ENCODE measurements at places on chromosomes 7 and 10.

DNA sequence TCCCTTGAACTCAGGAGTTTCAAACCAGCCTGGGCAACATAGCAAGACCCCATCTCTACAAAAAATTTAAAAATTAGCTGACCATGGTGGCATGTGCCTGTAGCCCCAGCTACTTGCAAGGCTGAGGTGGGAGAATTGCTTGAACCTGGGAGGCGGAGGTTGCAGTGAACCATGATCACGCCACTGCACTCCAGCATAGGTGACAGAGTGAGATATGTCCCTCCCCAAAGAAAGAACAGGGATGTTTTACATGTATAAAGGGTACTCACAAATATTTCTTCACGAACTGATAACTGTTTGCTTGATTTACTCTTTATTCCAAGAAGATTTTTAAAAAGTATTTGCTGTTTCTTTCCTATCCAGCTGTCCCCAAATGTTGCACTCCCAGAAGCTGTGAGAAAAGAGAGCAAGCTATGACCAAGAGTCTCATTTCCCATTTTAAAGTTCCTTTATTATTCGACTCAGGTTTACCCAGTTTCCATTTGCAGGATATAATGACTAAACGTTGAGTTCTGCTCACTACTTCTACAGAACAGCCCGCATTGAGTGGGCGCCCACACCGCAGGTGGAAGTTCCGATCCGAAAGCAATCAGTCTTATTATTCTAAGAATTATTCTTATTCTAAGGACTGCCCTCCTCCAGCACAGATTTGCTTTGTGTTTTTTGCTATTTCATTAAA, 90.7 kb downstream of the APBB1IP start:
- no peak for DNase-seq

- no peak for DNase-seq
These were observed 9.8 kb downstream of the CDHR1 start for GRCh38 chr10:84204122-84204521.

DNA sequence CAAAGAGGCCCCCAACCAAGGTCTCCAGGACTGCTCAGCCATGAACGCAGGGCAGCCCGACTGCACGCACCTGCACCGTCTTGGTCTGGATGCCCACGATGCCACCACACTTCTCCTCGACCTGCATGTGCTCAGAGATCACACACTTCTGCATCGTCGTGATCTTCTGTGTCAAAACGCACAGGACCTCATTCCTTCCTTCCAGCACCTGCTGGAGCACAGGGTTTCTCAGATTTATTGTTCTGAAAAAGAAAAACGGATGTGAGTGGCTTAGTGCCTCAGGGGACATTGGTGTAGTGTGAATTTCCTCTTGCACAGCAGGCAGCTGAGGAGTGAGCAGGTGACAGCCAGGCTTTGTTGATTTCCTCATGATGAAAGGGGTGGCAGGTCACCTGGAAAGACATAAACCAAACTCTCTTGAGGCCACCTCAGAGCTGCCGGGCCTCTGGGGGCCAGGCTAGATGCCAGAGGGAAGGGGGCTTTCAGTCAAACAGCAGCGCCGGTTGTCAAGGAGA, 38.2 kb downstream of the GSDME start:
- no peak for DNase-seq

GRCh38 chr10:113347508-113347907, 205.3 kb upstream of the HABP2 start:
- no peak for DNase-seq

GRCh38 chr10:24415455-24416125, 206.7 kb downstream of the KIAA1217 start:
- DNase-seq, result no peak

DNA sequence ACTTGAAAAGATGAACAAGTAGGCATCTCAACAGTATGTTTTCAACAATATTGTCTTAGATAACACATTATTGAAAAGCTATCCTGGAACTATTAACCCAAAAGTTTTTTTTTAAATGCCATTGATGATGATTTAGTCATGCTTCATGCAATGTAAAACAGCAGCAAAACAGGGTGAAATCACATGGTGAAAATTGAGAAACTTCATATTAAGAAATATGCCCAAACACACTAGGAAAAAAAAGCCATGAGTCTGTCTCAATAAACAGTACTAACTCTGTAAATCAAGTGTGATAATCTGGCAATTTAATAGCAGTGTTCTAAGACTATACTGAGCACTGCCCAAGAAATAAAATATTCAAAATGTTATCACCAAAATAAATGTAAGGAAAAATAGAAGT, 613.1 kb downstream of the KCNMA1 start:
- no peak for DNase-seq

DNA sequence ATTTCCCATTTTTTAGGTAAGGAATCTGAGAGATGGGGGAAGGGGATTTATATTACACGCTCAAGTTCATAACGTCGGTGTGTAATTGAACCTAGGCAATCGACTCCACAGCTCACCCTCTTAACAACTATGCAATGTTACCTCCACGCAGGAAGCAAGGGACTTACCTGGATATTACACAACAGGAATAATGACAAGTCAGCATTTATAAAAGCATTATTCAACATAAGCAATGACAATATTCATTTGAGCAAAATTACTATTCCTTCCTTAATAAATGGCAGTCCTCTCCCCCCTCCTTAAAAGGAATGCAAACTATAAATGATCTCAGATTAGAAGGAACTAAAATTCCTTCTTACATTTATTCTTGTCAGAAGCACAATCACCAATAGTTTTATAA, 104.0 kb downstream of the PCLO start:
- no peak for DNase-seq

GRCh38 chr10:30432622-30433305, 1.2 kb upstream of the MAP3K8 start:
- peak; percentile 36 for DNase-seq

DNA sequence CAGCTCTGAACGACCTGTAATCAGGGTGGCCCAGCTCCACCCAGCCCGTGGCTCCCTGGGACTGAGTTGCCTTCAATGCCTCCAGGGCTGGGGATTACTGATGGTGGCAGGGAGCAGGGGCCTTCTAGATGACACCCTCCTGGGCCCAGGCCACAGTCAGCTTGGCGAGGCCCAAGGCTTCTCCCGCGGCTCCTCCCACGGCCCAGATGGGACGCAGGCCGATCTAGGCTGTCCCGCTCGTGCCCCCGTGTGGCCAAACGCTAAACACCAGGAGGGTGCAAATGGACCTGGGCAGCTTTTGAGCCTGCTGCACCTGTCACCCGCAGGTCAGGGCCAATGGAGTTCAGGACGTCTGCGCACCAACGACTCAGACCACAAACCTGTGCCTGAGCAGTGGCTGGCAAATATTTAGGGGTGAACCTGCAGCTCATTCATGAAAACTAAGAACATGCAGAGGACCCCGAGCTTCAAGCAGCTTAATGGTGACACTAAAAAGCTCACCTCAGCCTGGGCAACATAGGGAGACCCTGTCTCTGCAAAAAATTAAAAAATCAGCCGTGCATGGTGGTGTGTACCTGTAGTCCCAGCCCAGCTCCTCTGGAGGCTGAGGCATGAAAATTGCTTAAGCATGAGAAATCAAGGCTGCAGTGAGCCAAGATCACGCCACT, 43.2 kb downstream of the ASB13 start:
- peak; percentile 51 for DNase-seq

DNA sequence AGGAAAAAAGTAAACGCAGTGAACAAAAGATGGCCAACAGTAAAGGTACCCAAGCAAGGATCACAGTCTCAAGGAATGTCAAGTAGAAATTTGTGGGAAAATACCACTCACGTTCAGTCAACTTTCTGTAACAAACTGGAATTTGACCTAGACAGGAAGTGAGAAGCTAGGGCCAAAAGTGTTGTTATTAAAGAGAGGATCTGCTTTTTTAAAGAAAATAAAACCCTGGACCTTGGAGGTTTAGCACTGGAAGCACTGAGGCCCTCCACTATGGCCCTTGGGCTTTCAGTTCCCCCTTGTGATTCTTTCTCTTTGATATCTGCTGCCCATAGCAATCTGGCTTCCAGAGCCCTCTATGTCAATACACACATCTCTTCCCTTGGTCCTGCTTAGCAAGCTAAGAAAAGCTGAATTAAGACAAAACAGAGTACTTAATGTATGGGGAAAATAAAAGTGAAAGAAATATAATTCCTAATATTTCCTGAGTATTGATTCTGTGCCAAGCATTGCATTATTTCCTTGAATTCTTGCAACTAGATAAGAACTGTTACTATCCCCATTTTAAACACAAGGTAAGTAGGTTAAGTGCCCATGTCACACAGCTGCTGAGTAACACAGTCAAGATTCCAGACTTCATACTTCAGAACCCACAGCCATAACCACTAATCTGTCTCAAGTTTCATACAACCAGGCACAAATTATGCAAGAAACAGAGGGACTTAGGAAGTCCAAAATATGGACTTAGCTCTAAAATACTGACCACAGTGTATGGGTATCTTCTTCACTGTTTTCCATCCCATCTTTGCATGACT, 2.6 kb upstream of the ZNF438 start:
- DNase-seq, result no peak

- DNase-seq, result no peak
These were observed 56.3 kb downstream of the GRID1 start for GRCh38 chr10:86310291-86310690.

DNA sequence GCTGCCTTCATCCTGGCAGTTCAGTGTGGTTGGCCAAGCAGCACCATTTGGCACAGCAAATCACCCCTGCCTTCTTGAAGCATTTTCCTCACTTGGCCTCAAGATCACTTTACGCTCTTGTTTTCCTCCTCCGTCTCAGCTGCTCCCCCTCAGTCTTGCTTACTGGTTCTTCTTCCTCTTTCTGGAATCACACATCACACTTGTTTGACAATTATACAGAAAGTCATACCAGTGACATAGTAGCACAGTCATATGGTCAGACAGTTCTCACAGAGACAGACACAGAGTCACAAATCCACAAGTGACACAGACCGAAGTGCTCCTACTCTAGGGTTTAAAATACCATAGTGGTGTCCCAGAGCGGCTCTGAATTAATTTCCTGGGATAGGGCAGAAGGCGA, 43.8 kb upstream of the ARL4A start:
- DNase-seq, result no peak

GRCh38 chr10:60461688-60462087, 72.0 kb upstream of the ANK3 start:
- DNase-seq, result no peak

GRCh38 chr7:98284335-98285036, 3.0 kb downstream of the BRI3 start:
- peak; percentile 89 for DNase-seq

DNA sequence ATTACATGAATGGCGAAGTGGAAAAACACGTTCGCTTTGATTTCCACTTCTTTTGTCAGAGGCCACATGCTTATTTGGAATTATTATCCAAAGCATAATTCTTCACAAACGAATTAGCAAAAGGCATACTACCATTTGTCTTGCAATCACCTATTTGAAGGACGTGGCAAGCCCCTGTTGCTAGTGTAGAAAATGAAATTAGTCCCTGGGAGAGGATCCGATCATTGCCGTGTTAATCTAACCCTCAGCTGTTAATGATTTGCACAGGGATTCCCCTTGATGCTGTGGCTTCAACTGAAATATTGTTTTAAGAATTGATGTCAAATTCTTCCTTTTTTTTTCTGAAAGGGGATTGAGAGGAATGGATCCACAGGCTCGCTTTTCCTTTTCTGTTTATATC, 4.6 kb downstream of the AGMO start:
- no peak for DNase-seq
